Aorta (tissue), 5 donors: ENCODE measurements at places on chromosomes 5 and 9. TPM values are rescaled to one million over a fixed set of nuclear protein-coding genes. Genes with fewer than 3 reads are reported as not detected.

GRCh38 chr9:98178874-98179850 is 13.3 kb downstream of the CORO2A start:
- no peak for DNase-seq

GRCh38 chr5:15731699-15732098 is 231.7 kb downstream of the FBXL7 start:
- DNase-seq: no peak

DNA sequence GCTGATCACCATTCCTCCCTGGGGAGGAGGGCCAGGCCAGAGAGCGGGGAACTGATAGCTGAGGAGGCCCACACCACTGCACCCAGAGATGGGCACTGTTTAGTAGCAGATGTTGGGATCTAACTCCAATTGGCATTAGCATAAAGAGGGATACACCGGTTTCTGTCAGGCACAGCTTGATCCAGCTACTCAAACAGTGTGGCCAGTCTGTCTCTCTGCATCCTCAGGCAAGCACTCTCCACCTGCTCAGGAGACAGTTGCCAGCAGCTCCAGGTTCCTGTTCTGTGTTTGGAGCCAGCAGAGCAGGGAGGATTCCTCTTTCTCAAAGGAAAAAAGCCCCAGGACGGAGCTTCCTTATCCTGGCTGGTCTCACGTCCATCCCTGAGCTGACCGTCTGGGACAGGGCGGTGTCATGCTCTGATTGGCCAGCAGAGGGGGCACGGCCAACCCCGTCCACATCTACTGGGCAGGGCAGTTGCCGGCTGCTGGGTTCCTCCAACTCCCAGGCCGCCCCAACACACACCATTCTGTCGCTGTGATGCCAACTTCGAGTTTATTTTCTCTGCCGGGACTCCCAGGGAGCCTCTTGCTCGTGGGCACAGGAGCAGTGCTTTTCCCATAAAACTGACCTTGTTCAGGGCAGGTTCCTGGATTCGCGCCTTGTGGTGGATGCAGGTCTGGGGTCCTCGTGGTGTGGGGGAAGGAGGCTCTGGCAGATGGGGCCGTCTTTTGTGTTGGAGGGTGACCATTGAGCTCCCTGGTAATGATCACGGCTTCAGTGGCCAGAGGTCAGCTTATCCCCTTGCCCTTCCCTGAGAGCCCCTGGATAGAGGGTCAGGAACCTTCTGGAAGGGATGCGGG is 47.9 kb downstream of the COL5A1 start:
- peak; percentile 85 for DNase-seq

The ZNF883 gene
- 1.5 TPM for total RNA-seq

- no peak for DNase-seq
Measured at GRCh38 chr9:13787234-13787833, 507.8 kb upstream of the MPDZ start.

DNA sequence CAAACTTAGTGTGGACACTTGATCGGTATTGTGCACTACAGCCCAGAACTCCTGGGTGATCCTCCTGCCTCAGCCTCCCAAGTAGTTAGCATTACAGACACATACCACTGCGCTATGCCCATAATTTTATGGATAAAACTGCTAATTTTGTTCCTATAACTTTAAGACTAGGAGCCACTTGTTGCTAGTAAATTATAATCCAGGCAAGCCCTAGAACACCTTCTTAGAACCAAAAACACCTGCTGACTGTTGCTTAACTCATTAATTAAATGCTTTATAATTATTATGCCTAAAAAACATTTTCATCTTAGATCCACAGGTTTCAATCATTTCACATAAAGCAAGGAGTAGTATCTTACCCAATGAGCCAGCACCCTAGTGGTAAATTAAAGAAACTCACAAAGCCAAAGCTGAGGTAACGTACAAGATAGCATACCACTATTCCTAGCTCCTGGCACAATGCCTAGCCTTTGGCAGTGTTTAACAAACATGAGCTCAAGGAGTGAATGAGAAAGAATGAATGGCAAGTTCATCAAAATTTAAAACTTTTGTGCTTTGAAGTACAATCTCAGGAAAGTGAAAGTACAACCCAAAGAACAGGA is 5.4 kb downstream of the MRPS27 start:
- no peak for DNase-seq

- no peak for DNase-seq
Measured at GRCh38 chr5:133015466-133015865, 10.9 kb downstream of the ZCCHC10 start.

DNA sequence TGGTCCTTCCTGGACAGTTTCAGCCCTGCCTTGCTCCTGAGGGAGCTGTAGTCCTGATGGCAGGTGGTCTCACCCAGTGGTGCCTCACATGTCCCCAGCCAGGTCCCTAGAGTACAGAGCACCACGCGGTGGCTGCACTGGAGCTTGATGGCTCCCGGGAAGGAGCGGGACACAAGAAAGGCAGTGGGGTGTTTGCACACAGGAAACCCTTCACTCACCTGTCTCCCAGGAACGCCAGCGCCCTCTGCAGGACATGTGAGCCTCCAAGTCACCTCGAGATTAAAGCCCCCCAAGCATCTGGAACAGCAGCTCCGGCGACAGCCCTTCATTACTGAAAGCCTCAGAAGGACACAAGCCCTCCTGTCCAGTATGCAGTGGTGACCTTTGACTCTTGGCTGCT is 19.9 kb upstream of the TMEM250 start:
- DNase-seq: no peak

DNA sequence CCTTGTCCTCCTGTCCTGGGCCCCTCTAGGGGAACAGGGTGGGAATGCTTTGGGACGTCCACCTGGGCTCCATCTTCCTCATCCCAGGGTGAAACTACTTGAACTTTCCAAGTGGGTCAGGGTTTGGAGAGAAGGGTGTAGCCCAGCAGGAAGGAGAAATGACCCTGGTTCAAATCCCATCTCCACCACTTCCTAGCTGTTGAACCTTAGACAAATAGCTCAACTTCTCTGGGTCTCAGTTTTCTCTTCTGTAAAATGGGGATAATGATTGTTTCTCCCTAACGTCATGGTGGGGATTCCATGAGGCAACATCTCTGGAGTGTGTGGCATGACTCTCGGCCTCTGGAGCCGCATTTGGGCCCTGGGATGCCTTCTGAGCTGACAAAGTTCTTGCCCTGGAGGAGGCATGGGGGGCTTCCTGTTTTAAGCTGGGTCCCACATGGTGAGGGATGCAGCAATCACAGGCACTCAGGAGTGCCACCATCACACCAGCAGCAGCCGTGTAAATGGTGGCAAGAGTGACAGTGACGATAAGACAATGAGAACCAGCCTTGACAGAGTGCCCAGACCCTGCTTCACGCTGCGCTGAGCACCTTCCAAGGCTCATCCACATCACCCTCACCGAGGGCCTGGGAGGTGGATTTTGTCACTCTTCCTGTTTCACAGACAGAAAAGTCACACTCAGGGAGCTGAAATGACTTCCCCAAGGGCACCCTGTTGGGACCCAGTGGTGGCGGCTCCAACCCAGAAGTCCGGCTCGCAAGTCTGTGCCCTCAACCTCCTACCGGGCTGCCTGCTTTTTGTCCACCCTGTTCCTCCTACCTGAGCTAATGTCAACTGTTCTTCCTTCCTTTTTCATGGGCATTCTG is 69.5 kb upstream of the IER5L start:
- peak; percentile 60 for DNase-seq

DNA sequence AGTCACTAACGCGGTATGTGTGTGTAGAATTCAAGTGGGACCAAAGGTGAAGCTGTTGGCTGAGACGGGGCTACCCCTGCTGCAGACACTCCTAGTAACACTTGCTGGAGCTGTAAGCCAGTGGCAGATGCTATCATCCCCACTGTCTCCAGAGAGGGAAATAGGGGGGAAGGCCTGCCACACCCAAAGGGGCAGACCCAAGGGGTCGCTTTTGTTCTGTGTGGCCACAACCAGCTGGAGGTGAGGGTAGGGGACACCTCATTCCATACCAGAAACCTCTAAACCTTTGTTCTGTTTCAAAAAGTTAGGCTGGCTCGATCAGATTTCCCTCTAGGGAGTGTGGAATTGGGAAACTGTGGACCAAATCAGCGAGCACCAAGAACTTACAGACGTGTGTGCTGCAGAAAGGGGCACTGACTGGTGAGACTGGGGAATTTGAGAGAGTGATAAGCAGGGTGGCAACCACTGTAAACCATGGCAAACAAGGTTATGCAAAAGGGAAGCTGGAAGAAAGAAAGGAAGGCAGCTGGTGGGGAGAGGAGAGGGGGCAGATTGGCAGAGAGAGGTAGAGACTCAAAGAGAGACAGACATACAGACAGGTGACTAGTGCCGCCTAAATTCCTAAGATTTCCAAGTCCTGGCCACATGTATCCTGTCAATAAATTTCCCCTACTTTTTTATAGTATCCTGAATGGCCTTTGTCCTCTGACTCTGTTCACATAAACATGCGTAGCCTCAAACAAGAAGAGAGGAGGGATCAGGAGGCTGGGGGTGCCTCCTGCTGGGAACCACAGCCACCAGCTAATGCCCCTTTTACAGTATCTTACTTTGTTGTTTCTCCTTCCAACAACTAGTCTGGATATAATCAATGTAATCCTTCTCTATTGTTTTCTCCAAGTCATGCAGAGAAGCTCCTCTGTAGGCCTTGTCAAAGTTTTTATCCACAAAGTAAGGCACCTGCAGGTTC is 15.6 kb upstream of the SPATA24 start:
- DNase-seq: no peak
